ENCODE measurements at places on chromosomes 6 and 20. TPM values are rescaled to one million over a fixed set of nuclear protein-coding genes. Genes with fewer than 3 reads are reported as not detected.

The NELFCD gene
- total RNA-seq = 124 TPM

The DYNLT1 gene
- 82.3 TPM for total RNA-seq

The RAET1L gene
- not detected for total RNA-seq

The ADAM33 gene
- total RNA-seq = not detected

The LSM14B gene
- 29.8 TPM for total RNA-seq

The VGLL2 gene
- not detected for total RNA-seq

The KCNB1 gene
- not detected for total RNA-seq

The RSPO3 gene
- total RNA-seq = not detected

The CST4 gene
- not detected for total RNA-seq

The GRIK2 gene
- total RNA-seq = not detected

The SMLR1 gene
- not detected for total RNA-seq

The KCNQ5 gene
- 1.3 TPM for total RNA-seq

The WFDC12 gene
- total RNA-seq = not detected

- ATAC-seq = no peak
These were observed 266.4 kb downstream of the MAFB start for GRCh38 chr20:40422656-40423055.

- ATAC-seq = peak; percentile 66
These were observed 25.8 kb upstream of the IBTK start for GRCh38 chr6:82273295-82273694.

GRCh38 chr20:41392871-41393704 is 26.5 kb upstream of the EMILIN3 start:
- ATAC-seq = no peak

- ATAC-seq = no peak
These were observed 12.4 kb upstream of the SRSF3 start for GRCh38 chr6:36581716-36582115.

GRCh38 chr6:142242269-142242668 is 59.5 kb upstream of the ADGRG6 start:
- no peak for ATAC-seq

GRCh38 chr6:129485746-129486145 is 224.2 kb downstream of the ARHGAP18 start:
- no peak for ATAC-seq

DNA sequence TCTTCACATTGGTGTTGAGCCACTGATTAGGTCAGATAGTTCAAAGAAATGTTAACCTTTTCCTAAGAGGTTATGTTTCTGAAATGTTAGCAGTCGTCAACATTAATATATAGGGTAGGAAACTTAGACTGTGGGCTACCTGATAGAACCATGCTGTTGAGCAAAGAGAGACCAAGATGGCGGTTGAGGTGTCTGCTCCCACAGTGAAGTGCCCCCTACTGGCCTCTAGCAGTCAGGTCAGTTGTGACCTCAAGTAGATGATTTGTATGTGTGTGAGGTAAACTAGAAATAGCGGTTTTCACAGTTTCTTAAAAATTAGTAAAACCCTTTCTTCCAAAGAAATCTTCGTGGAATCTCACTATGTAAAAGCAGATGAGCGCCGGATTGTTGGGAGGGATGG is 40.3 kb downstream of the MTHFD1L start:
- ATAC-seq = no peak

DNA sequence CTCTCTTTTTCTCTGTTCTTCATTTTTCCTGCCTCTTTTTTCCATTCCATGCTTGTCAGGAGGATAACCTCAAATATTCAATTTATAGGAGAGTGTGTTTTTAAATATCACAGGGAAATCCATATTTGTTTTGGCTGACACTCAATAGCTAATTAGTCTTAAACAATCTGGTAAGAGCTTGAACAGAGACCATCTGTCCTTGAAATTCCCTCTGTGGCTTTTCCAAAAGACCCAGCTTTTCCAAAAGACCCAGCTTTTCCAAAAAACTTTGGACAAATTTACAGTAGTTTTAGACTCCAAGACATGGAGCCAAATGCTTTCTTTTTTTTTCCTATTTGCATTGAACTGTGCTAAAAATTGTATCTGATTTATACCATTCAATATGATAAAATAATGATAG is 127.4 kb upstream of the FAM83B start:
- no peak for ATAC-seq

DNA sequence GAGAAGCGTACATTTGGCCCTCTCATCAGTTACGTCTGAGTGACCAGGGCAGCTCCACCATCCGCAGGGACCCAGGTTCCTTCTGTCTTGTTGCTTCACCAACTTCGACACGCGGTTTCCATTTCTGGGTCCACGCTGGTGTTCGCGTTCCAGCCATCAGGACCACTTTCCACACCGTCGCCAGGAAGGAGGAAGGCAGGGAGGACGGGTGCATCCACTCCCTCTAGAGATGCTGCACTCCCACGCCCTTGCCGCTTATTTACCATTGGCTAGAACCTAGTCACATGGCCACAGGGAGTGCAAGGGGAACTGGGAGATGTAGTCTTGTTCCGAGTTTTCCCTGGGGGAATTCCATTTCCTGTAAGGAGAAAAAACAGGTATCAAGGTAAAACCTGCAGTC is 33.2 kb upstream of the SNX9 start:
- no peak for ATAC-seq

DNA sequence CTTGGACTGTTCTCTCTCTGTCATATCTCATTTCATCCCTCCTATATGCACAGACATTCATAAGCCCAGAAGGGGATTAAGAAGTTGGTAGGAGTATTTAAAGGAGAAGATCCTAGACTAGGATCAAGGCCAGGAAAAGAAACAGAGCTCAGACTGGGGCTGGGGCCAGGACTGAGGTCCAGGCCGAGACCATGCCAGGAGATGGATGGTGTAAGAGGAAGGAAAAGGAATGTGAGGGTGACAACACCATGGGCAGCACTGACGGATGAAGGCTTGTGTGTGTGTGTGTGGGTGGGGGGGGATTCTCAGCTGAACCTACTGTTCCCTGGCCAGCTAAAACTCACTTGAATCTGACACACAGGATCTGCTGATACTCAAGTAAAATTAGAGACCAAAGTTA is 182.1 kb downstream of the KIF6 start:
- no peak for ATAC-seq

- ATAC-seq = no peak
These were observed 25.7 kb upstream of the SIRT5 start for GRCh38 chr6:13548500-13549210.

DNA sequence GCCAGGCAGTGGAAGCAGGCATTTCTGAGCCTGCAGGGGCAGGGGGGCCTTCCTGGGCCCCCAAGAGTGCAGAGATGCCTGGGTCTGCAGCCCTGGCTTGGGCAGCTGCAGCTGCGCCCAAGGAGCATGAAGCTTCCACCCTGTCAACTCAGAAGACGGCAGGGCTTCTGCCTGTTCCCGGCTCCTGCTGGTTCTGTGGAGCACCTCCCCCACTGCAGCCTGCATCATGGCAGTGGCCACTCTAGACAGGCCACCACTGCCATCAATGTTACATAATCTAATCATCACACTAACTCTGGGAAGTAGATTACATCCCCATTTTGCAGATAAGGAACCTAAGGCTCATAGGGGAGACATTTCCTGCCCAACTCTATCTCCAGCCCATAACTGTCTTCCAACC is 21.1 kb upstream of the TOP1 start:
- no peak for ATAC-seq

GRCh38 chr6:45922728-45923351 is 92.8 kb downstream of the CLIC5 start:
- peak; percentile 15 for ATAC-seq

GRCh38 chr6:137248702-137249101 is 29.5 kb upstream of the IFNGR1 start:
- no peak for ATAC-seq

GRCh38 chr6:26045065-26045927 is 41.9 kb upstream of the HFE start:
- peak; percentile 65 for ATAC-seq

DNA sequence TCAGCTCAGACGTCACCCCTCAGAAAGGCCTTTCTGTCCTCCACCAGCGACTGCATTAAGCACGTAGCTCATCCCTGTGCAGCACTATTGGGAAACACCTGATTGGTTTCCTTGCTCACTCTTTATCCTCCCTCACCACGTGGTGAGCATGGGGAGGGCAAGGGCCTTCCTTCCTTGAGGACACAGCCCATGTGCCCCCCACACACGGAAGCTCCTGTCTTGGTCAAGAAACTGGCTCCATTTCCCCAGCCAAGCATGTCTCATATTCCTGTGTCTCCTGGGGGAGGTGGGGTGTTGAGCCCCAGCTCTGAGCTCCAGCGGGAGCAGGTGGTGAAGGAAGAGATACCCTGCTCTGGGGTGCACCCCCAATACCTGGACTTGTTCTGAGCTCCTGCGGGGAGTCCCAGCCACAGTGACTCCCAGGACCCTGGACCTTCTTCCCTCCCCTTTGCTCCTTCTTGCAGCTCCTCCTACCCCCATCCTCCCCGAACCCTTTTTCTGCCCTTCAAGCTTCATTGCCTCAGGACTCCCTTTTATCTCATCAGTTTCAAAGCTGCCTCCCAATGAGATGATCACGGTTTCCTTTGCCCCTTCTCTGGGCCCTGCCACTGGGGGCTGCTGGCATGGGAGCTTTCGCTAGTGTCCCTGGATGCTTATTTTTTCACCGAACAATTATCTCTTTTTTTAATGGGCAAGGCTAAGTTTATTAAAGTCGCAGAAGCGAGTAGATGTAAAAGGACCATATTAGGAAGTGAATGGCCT is 230.1 kb downstream of the TFAP2C start:
- no peak for ATAC-seq

DNA sequence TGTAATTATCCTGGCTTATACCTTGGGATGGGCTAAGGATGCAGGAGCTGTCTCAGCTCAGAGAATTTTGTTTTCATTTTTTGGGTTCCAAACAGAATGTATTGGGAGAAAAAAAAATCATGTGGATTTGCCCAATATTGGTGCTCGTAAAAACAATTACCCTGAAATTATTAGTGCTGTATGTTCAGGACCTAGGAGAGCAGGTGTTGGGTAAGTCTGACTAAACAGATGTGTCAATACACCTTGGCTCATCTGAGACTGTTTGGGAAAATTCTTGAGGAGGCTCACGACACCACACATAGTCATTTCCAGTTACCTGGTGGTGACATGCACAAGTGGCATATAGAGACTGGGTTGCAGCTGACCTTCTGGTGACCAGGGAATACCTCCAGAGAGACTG is 802.1 kb upstream of the FLRT3 start:
- no peak for ATAC-seq

- ATAC-seq = no peak
These were observed 3.8 kb downstream of the COL12A1 start for GRCh38 chr6:75201901-75202672.

DNA sequence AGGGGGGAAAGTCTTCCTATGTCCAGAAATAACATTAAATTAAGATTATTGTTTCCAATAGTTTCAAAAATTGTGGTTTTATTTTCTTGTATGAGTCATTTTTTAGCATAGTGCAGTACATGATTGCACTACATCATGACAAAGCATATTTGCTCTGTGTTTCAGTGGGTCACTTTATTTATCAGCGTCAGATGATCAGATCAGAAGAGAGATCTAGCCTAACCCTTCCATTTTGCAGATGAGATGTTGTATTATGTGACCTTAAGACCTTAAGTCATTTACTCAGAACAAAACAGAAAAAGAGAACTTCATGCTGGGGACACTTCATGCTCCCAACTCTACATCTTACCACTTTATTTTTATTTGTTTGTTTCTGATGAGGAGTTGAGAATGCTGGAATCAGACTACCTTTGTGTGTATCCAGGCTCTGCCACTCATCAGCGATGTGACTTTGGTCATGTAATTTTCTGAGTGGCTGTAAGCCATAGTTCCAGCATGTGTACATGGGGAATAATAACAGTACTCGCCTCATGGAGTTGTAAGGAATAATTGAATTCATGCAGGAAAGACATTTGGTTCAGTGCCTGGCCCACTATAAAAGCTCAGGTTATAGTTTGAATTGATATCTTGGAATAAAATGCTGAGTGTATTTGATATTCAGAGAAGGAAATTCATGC is 13.5 kb downstream of the EYA4 start:
- no peak for ATAC-seq

DNA sequence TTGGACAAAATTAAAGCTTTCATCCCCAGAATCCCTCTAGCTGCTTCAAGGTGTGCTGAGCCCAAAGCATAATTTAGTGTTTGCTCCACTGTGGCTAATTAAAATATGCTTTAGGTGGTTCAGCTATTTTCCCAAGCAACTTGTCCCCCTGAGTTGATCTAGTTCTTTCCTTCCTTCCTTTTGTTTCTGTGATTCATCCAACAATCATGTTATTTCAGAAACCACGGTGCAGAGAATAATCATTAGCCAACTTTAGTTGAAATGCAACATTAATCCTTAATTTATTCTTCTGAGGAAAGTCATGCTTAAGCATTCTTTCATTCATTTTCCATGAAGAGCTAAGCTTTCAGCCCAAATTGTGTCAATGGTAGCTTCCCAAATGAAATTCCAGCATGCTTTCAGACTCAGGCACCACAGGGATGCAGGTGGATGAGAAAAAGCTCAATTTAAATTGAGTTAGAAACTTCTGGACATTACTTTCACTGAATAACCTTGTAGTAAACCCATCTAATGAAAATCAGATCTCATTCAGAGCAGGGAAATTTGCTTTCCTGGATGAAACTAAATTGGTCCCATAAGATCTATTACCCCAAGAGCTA is 209.0 kb upstream of the NT5E start:
- no peak for ATAC-seq

DNA sequence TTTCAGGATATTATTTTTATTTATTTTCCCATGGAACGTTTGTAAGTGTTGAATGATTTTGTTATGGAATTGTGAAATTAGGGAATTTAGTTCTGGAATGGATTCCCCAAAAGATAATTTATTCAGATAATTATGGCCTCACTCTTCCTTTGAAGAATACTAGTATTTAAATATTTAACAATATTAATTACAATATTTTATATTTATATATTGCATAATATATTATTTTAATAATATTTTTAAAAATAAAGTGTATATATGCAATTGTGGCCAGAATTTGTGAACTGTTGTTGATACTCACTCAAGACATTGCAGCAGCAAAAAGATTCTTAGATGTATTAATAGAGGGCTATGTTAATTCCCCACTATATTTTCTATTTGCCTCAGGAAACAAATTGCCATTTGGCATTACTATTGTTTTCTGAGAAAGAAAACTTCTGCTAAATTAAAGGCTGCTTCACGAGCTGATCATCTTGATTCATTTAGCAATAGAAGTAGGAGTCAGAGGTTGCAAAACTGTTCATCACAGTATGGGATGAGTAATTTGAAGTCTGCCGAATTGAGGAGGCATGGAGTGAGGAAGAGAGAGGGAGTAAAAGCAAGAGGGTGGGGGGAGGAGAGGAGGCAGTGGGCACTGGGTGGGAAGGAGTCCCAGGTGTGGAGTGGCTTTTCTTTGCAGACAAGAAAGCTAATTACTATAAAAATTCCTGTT is 729.2 kb downstream of the DHX35 start:
- no peak for ATAC-seq

DNA sequence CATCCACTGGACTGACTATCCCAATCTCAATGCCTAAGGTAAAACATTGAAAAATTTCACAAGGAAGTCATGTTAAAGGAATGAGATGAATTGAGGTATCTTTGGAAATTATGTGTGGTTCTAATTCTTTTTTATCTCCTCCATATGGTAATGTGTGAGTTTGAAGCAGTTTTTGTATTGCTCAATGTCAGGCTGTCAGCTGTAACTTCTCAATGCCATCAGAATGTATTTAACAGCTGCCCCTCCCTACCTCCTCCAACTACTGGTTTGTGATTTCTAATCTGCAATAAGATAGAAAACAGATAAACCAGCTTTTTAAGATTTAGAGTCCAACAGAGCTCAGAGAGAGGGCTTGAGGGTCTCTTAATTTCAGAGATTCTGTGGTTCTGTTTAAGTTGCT is 1005.8 kb upstream of the ADGRB3 start:
- no peak for ATAC-seq

Data from activated T-helper 17 cell treated with anti-CD3 and anti-CD28 coated beads, Interleukin-2, amount 50 U/mL, for 72 hours (primary cell).